ENCODE measurements at places on chromosomes 3 and 15.

DNA sequence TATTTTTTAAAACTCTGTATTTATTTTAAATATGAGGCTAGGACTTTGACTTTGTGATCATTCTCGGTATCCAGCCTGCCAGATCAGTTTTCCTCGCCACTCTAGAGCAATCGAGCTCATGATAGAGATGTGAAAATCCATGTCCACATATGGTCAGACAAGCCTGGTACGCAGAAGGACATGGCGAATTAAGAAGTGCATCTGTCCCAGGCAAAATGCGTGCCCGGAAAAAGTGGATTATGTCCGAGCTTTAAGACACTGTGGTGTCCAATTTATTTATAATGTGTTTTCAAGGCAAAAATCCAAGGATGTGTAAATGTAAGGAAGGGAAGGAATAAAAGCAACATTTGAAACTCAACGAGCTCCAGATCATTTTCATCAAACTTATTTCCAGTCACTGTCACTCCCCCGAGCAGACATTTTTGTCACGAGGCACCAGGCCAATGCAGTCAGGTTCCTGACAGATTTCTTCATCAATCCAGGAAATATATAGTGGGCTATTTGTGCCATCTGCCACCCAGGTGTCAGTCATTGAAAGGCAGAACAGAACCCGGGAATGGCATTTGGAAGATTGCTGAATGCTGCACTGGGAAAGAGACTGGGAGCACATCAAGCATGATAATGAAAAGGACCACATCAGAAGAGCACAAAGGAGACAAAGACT, 825.7 kb downstream of the SQOR start:
- no peak for DNase-seq

DNA sequence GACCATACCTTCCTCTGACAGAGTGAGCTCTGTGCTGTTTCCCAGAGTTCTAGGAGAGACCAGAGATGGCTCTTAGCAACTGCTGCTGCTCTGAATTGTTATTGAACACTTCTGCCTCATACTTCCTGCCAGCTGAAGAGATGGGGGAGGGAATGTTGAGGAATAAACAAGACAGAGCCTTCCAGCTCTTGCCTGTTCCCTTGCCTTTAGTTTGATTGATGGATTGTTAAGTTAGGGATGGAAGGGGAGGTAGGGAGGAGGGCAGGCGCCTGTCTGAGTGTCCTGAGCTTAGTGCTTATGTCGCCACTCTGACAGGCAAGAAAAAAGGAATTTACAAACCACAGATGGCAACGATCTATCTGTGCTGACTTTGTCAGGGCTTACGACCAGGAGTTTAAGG, 42.8 kb downstream of the ZNF609 start:
- peak; percentile 27 for DNase-seq

DNA sequence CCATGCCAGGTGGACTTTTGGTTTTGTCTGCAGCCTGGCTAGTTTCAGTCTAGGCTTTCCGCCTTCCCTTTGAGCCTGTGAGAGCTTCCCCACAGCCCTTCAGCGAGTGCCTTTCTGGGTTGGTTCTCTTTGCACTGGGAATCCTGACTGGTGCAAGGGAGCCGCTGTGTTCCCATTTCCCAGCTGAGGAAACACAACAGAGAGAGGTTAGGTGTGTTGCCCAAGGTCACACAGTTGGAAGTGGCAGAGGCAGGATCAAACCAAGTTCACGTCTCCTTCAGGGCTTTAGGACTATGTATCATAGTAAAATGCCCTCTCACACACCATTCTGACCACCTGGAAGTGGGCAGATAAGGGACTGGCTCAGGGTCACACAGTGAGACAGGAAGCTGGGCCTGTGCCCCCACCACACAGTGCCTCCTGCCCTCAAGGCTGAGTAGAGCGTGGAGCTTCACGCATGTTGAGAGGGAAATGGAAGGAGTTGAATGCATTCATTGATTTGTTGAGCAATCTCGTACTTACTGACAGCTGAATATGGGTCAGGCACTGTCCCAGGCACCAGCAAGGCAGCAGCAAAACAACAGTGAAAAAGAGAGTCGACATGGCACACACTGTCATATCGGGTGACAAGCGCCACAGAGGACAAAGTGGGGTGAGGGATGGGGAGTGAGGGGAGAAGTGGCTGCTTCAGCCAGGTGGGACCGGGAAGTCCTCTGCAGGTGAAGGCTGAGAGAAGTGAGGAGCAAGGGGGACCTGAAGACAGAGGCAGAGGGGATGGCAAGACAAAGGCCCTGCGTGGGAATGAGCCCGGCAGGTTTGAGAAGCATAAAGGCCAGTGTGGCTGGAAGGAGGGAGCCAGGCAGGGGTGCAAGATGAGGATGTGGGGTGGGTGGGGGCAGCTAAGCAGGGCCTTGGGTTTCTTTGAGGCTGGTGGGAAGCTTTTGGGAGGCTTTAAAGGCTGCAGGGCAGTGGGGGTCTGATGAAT, 12.3 kb upstream of the ANPEP start:
- DNase-seq: no peak

GRCh38 chr3:136186344-136186743, 9.8 kb downstream of the MSL2 start:
- DNase-seq: peak; percentile 10

- no peak for DNase-seq
Observed at GRCh38 chr3:100517276-100517675, 24.9 kb downstream of the TMEM45A start.

GRCh38 chr3:122294359-122294758, 30.7 kb upstream of the CSTA start:
- DNase-seq: no peak

DNA sequence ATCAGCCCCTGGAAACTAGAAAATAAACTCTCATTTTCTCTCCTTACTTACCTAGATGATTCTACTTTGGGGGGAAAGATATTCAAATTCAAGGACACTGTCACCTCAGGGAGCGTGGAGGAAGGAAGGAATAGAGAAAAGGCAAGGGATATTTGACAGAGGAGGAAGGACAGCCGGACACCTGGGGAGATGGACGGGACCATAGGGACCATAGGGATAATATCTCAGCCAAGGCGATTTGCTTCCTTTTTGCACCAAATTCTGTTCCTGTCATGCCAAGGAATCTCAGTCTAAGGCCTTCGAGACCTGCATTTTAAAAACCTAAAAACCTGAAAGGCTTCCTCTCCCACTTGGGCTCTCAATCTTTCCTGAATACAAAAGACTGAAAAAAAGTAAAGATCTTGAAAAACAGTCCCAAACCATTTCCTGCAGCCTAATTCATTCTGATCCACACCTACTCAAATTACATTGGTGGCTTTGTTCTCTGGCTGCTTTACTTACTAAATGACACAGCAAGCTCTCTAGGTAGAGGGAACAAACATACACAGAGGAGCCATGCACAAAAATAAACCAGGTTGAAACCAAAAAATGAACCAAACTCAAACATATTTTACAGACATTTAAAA, 73.9 kb upstream of the SLC24A5 start:
- DNase-seq: peak; percentile 33

DNA sequence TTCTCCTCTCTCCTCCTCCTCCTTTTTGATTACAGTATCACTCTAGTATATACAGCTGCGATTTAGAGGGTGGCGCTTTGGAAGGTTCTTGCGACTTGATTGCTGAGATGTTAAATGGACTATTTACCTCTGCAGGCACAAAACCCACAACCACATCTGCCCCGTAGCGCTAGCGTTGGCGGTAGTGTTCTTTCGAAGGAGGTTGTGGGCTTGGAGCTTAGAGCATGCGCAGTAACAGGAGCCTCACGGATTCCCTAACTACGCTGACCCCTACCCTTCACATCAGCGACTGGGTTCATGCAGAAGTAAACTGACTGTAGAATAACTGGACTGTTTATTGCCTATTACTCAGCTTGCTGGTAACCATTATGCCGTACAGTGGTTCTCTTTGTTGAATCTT, 58.0 kb downstream of the CGGBP1 start:
- no peak for DNase-seq

DNA sequence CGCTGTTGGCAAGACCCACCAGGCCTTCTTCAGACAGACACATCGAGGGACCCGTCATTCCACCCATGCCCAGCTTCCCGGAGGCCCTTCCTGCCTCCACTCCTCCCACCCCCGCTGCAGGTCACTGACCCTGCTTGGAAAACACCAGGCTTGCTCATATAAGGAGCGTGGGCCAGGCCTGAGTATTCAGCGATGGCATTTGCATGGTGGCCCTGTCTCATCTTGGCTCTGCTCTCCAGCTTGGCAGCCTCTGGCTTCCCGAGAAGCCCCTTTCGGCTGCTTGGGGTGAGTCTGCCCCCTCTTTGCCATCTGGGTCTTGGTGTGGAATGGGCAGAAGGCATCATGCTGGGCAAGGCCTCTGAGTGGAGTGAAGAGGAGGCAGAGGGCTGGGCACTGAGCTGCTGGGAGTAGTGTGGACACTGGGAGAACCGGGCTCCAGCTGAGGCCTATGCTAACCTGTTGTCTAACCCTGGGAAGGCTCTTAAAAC, at the start of gene ITIH3:
TSS of gene ITIH3 (plus strand) at position 185 of the 488 bp plus-strand sequence. CDS start at position 193, 8 bp downstream.
- DNase-seq: no peak

GRCh38 chr3:64008487-64009351, 14.6 kb downstream of the PSMD6 start:
- no peak for DNase-seq

GRCh38 chr15:98347866-98348265, 300.5 kb upstream of the IGF1R start:
- DNase-seq: no peak

GRCh38 chr3:114331710-114332109, 37.9 kb downstream of the TIGIT start:
- DNase-seq: no peak

GRCh38 chr3:99505646-99506269, 132.6 kb upstream of the COL8A1 start:
- DNase-seq: no peak

- DNase-seq: no peak
Observed at GRCh38 chr15:62653122-62653521, 389.4 kb upstream of the TPM1 start.

GRCh38 chr15:78988361-78988911, 43.6 kb upstream of the CTSH start:
- no peak for DNase-seq

DNA sequence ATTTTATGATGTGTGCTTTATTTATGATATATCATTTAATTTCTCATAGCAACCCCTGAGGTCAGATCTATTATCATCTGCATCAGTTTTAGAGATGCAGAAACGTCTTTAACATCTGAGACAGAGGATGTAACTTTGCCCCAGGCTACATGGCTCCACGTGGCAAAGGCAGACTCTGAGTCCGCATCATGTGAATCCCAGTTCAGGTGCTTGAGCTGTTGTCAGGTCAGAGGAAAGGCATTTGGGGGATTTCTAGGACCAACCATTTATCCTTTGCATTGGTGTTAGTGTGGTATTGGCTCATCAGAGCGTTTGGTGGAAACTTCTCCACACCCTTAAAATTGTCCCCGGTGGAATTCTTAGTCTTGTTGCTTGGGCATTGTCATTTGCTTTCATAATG, 10.8 kb downstream of the CACNA2D3 start:
- DNase-seq: no peak

DNA sequence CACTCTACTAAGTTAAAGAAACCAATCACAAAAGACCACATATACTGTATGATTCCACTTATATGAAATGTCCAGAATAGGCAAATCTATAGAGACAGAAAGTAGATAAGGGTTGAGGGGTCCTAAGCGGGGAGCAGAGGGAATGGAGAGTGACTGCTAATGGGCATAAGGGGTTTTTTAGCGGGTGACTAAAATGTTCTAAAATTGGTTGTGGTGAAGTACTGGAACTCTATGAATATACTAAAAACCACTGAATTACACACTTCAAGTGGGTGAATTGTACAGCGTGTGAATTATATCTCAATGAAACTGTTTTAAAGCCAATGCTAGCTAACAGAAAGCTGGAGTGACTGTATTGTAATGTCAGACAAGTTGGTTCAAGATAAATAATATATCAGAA, 33.3 kb downstream of the KPNA1 start:
- DNase-seq: no peak

DNA sequence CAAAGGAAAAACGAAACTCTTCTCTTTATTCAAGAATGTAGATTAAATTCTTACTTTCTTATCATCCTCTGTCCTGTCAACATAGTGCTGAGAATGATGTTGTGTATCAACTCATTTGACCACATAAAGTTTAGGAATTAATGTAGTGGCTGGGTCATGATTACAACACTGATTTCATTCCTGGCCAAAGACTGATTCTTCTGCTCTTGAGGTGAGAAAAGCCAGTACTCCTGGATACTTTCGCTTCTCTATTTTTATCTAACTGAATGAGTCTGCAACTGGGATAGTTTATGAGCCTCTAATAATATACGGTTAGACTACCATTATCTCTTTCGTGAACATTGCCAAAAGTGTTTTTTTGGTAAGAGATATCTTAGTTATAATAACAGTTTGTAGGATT, 173.0 kb downstream of the LPP start:
- DNase-seq: no peak

DNA sequence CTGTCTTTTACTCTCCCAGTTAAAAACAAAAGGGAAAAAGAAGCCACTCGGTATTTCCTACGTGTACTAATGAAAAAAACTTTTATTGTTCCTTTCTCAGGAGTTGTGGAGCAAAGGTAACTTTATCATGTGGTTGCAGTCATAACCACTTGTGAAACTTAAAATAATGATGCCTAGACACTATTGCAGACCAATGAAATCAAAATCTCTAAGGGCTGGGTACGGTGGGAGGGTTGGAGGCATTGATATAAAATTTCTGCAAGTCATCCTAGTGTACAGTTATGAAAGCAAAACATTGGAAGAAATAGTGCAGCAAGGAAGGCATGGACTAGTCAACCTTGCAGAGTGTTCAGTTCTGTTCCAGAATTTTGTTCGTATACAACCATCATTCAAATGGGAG, 808.8 kb downstream of the TUSC7 start:
- DNase-seq: no peak

- DNase-seq: no peak
Observed at GRCh38 chr3:192831111-192831644, 86.5 kb downstream of the MB21D2 start.

- no peak for DNase-seq
Observed at GRCh38 chr15:71148048-71148447, 32.8 kb downstream of the THSD4 start.

- DNase-seq: no peak
Observed at GRCh38 chr15:31262901-31263671, 63.5 kb upstream of the KLF13 start.

DNA sequence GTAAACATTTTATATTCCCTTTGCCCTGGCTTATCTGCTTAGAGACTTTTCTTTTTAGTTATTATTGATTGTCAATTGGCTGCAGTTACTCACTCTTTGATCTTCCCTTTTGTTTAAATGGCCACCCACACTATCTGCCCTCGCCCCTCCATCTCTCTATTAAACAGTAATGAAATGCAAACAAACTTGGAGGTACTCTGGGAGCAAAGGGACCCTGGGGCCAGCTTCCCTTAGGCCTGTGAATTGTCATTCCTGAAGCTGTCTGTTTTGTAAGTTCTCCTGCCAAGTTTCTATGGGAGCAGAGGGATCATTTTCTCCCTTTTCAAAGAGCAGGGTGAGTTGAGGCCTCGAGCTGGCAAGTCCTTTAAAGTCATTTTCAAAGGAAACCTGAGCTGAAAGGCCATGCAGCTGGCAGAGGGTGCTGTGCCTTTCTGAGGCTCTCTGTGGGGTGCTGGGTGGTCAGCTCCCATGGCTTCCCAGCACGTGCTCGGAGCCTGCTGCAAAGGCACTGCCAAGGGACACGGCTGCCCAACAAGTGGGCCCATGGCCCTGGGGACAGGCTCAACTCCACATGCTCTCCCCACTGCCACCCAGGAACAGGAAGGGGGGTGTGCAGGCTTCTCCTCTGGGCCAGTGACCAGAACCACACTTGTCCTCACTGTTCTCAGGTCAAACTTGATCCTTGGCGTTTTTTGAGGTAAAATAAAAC, 17.4 kb upstream of the RTP2 start:
- no peak for DNase-seq

Data from NCI-H510A treated with DMSO at 0.1 percent for 48 hours (cell line).